Suppressor macrophage treated with lipopolysaccharide for 1 hour (primary cell): ENCODE measurements at places on chromosomes 1 and 21.

DNA sequence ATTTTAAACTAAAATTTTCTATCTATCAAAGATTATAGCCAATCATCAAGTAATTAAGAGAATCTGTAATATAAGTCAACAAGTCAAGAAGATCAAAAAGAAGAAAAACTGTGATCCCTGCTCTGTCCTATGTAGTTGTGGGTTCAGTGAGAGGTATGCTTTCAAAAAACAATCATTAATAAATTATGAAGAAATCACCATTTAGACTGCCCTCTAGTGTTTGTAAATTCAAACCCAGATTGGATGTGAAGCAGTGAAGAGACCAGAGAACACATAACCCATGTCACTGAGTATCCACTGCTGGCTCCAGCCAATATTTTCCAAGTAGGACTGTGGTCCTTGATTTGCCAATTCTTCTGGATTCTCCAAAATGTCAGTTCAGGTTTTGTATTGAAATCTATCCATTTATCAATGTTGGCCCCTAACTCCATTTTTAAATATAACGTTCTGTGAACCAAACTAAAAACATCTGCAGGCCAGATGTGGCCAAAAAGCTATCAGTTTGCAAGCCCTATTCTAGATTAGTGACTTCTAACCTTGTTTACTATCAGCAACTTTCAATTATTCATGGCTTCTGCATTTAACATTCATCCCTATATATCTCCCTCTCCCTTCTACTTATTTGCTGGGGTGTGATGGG, 467.5 kb upstream of the CXADR start:
- DNase-seq = peak; percentile 2

DNA sequence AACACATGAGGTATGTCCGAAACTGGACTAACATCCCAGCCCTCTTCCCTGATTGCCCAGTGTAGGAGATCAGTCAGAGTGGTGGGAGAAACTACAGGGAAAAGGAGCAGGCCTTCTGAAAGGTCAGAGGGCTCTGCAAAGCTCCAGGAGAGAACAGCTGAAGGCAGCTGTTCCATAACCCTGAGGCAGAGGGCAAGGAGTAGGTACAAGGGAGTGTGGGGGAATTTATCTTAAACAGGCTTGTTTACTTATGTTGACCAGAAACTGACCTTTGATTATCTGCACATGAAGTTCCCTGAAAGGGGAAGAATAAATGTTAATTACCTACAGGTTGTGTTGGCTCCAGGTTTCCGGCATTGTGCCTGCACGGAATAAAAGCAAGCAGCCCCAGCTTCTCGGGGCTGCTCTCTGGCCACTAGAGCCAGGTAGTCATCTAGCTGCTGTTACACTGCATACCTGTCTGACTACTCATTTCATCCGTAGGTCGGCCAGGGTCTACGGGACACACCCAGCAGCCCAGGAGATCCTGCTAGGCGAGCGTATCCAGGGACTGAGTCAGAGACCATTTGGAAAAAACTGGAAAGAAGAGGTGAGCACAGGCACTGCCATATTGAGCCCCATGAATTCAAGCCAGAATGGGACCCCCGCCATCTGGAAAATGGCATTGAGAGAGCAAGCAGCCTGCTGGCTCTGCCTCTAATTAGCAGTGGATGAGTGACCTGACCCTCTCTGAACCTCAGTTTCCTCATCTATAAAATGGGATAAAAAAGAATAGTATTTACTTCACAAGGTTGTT, 14.9 kb upstream of the PAQR7 start:
- DNase-seq = no peak

- DNase-seq = no peak
These were observed 1.6 kb downstream of the TENT5C start for GRCh38 chr1:117607471-117607870.

DNA sequence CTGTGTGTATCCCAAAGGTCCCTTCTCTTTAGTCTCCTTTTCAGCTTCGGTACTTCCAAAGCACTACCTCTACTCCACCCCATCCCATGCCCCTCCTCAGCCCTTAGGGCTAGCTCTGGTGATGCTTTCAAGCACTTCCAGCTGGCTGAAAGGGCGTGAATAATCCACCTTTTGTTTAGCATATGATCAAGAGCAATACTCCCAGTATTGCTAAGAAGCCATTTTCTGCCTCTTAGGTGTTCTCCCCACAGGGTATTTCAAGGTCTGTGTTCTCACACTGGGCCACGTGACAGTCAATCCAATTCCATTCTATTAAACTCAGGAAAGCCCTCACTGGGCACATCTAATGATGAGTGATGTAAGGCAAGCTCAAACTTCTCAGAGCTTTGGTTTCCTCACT, 298.5 kb upstream of the PROX1 start:
- DNase-seq = no peak
